ENCODE measurements at places on chromosomes 1 and 21.

- H3K36me3 ChIP-seq = no peaks in the 10 kb centered on the region
- DNase-seq = no peak
- H3K4me1 ChIP-seq = no peaks in the 10 kb centered on the region
- no peaks in the 10 kb centered on the region for H3K27me3 ChIP-seq
- no peak overlapping the region for H3K27ac ChIP-seq
Measured at GRCh38 chr1:82086739-82087138, 286.0 kb downstream of the ADGRL2 start.

DNA sequence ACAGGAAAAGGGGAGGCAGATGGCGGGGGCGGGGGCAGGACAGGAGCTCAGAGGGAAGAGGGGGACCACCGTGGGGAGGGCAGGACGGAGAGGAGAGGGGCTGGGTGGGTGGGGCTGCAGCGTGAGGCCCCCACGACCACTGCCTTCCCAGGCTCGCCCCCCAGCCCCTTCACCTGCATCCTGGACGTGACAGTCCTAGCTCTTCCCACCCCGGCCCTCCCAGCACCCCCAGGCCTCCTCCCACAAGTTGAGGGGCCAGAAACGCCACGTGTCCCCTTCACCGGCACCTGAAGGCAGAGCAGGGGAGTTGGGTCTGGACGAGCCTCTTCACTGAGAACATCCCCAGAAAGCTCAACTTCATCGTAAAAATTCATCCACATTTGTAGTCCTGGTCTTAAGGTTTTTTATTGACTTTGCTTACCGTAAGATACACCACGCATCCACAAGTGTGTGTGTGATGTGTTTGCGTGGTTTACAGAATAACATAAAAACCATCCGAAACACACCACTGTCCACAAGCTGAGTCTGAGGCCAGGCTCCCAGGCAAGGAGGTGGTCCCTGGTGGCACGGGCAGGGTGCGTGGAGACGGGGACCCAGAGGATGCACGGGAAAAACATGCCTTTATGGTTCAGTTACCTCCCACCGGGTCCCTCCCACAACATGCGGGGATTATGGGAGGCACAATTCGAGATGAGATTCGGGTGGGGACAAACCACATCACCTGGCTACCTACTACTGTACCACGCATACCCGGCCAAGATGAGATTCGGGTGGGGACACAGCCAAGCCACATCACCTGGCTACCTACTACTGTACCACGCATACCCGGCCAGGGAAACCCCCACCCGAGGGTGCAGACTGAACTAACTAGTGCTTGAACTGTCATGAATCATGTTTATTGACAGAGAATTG lies 13.9 kb upstream of the COL18A1 start:
- no peak for DNase-seq
- no peaks in the 10 kb centered on the region for H3K36me3 ChIP-seq
- H3K27me3 ChIP-seq = no peaks in the 10 kb centered on the region
- H3K4me3 ChIP-seq = no peak overlapping the region
- peaks cover 12% of the 10 kb centered on the region for H3K4me1 ChIP-seq

DNA sequence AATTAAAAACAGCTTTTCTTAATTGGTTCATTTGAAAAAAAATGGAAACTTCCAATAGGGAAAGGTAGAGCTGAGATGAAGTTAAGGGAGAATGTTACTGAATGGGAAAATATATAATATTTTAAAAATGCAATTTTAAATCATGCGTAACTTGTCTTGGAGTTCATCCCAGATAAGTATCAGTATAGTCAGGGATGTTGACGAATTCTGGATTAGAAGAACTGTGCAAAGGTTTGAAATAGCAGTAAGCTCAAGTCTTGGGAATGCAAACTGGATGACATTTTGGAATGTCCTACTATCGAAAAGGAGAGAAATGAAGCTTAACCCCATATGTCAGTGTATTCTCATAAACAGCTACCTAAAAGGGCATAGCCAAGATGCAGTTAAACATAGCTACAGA lies 4.0 kb upstream of the ST6GALNAC3 start:
- H3K4me3 ChIP-seq = no peak overlapping the region
- no peak for DNase-seq
- H3K27ac ChIP-seq = no peak overlapping the region
- no peaks in the 10 kb centered on the region for H3K27me3 ChIP-seq
- no peaks in the 10 kb centered on the region for H3K36me3 ChIP-seq

- H3K4me3 ChIP-seq = no peak overlapping the region
- DNase-seq = peak; percentile 10
- no peaks in the 10 kb centered on the region for H3K36me3 ChIP-seq
- H3K27me3 ChIP-seq = no peaks in the 10 kb centered on the region
Measured at GRCh38 chr1:48552420-48552819, 80.4 kb upstream of the SPATA6 start.

GRCh38 chr1:161096015-161096414 lies 2.1 kb upstream of the KLHDC9 start:
- H3K27ac ChIP-seq = no peak overlapping the region
- H3K27me3 ChIP-seq = no peaks in the 10 kb centered on the region
- peaks cover 6% of the 10 kb centered on the region for H3K4me1 ChIP-seq
- no peak for DNase-seq
- no peaks in the 10 kb centered on the region for H3K36me3 ChIP-seq

GRCh38 chr21:15514073-15514946 lies 215.5 kb upstream of the USP25 start:
- DNase-seq = no peak
- H3K27me3 ChIP-seq = no peaks in the 10 kb centered on the region
- no peaks in the 10 kb centered on the region for H3K4me1 ChIP-seq
- no peaks in the 10 kb centered on the region for H3K36me3 ChIP-seq

GRCh38 chr1:55974714-55975441 lies 604.5 kb downstream of the PLPP3 start:
- no peak overlapping the region for H3K4me3 ChIP-seq
- H3K4me1 ChIP-seq = no peaks in the 10 kb centered on the region
- no peaks in the 10 kb centered on the region for H3K27me3 ChIP-seq
- DNase-seq = no peak
- H3K36me3 ChIP-seq = no peaks in the 10 kb centered on the region
